Stimulated activated CD4-positive, alpha-beta T cell treated with anti-CD3 and anti-CD28 coated beads, TNF-alpha, amount 100 ng/mL, for 1 hour (primary cell): ENCODE measurements at places on chromosomes 5 and 9.

GRCh38 chr5:151880324-151880723 is 44.3 kb downstream of the GLRA1 start:
- no peak for DNase-seq

DNA sequence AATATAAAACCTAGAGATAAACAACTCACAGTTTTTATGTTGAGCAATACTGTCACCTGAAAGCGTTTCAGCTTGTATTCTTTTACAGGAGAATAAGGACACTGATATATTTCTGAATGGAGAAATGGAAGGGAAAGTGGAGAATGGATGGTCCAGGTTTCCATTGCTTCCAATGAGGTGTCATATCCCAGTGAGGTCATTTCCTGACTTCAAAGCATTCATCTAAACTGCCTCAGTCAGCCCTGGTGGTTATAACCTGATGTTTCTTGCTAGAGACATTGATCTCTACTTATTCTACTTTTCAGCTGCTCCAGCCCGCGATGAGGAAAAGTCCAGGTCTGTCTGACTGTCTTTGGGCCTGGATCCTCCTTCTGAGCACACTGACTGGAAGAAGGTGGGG is 2.6 kb downstream of the GABRA1 start:
- no peak for DNase-seq

- DNase-seq, result no peak
Measured at GRCh38 chr5:139882961-139883539, 87.4 kb downstream of the PSD2 start.

GRCh38 chr5:151733358-151734063 is 24.9 kb downstream of the ATOX1 start:
- no peak for DNase-seq

DNA sequence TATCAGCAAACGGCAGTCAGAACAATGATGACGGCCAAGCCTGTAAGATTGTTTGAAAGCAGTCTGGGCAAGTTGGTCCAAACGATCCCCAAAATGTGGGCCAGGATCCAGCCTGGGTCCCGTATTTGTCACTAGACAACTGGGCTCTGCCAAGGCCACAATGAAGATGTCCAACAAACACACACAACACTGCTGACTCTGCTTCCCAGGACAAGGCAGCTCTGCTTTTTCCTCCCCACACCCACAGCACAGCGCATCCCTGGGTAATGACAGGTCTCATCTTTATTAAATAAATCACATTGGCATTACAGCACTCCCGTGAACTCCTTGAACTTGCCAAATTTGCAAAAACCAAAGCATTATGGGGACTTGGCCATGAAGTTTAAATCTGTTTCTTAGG is 424.1 kb upstream of the ACTBL2 start:
- DNase-seq, result no peak

GRCh38 chr5:42656651-42657015 is 100.0 kb upstream of the CCDC152 start:
- DNase-seq, result no peak

DNA sequence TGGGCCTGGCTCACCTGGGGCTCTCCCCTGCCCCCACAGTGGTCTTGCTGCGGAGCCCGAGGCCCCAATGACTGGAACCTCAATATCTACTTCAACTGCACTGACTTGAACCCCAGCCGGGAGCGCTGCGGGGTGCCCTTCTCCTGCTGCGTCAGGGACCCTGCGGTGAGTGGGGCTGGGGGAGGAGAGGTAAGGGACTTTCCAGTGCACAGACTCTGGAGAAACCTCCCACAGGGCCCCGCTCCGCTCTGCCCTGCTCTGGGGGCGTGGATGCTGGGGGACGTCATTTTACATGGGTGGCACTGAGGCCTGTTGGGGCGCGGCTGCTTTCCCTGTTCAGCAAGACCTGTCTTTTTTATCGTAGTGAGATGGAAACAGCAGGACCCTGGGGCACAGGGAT is 7.6 kb downstream of the TSPAN17 start:
- DNase-seq, result no peak

DNA sequence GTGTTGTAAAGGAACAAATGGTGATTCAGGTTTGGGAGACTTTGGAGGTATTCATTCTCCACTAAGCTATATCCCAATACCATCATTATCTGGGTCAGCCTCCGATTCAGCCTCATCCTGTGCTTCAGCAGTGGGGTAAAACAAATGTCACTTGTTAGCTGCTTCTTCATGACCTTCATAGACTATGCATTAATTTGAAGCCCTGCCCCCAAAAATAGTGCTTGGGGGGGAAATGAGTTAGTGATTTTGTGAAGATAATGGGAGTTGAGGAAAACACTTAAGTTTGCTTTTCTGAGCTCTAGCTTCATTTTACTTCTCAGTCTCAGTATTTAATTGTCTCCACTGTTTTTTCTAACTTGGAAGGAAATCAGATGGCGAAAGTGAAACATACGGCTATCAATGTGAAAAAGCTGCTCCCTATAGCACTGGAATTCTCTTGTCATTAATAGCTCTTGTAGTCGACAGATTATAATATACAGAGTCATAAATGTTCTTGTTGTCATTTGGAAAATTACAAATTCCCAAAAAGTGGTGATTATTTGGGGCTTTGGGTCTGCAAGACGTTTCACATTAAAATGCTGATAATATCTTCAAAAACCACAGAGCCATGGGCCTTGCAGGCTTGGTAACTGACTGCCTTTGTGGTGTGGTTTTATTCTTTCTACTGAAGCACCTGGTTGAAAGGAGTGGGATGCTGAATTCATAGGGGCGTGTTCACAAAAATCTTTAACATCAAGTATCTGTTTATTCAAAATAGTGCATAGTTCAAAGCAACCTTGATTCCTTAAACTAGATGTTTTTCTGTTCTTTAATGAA is 40.0 kb downstream of the PIK3R1 start:
- no peak for DNase-seq

- DNase-seq, result no peak
Measured at GRCh38 chr5:62083247-62083646, 222.8 kb upstream of the KIF2A start.

DNA sequence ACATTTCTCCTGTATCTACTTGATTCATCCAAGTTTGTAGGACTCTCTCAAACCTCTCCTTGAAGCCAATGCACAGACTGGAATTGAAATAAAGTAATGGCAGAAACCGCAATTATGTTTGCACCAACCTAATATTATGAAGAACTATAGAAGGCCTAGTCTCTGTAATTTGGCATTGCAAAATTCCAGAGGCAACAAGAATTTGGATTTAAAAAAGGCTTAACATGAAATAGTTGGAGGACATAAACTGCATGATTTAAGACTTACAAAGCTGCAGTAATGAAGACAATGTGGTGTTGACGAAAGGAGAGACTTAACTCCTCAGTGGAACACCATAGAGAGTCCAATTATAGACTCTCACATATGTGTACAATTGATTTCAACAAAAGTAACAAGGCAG is 117.8 kb upstream of the MINAR2 start:
- DNase-seq, result no peak

GRCh38 chr5:51202161-51202560 is 181.1 kb upstream of the ISL1 start:
- DNase-seq, result no peak

DNA sequence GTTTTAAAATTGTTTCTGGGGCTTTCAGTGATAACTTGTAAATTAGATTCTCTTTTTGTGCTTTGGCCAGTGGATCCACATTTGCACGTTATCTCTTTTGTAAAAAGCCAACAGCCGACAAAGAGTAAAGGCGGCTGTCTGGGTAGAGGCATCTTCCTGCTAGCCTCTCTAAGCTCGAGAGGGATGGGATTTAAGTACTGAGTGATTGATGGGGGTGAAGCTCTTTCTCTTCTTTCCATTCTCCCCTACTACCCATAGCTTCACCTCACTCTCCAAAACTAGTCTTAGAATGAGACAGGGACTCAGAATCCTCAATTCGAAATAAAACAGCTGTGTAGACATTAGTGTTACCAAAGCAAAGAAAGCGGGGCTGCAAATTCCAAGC is 3.4 kb downstream of the PBX3 start:
- DNase-seq, result no peak

- no peak for DNase-seq
Measured at GRCh38 chr9:106110483-106110882, 416.1 kb downstream of the TMEM38B start.

DNA sequence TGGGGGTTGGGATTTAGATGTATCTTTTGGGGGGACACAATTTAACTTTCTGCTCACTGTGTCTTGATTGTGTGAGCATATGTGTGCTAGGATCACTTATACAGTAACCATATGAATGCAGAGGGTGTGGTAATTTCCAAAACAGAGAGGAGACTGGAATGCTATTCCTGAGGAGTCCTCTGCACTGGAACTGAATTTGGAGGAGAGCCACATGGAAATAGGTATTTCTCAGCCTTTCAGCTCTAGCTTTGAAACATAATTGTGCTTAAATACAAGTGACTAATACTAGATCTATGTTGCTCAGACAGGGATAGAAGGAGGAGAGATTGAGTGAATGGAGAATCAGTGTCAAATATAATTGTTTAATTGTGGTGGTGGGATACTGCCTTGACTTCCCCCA is 45.5 kb downstream of the FOCAD start:
- no peak for DNase-seq

GRCh38 chr9:123682746-123683145 is 247.2 kb downstream of the DENND1A start:
- DNase-seq, result no peak

DNA sequence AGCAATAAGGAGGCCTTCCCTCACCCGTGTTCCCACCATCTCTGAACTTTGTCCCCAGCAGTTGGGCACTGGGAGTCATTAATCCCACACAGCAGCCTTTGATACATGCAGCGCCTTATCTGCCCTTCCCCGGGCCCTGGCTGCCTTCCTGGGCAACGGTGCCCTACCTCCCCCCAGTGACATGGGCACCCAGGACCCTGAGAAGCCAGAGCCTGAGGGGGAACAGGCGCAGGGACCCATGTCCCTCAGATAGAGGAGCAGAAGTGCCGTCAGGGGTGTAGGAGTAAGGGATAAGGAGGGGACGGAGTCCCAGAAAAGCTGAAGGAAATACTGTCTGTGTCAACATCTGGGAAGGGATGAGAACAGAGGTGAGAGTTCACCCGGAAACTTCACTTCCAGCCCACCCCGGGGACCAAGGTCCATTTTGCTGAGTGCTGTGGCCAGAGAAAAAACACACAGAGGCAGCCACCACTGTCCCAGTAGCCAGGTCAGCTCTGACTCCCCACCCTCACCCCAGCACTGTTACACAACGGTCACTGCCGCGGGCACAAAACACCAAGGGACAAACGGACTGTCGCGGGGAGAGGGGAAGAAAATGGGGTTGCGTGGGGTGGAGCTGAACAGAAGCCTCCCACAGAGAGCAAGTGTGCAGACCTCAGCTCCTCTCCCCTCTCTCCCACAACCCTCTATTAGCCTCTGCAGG is 3.8 kb downstream of the PCDH1 start:
- DNase-seq, result no peak

- no peak for DNase-seq
Measured at GRCh38 chr5:107121793-107122519, 548.8 kb downstream of the EFNA5 start.

DNA sequence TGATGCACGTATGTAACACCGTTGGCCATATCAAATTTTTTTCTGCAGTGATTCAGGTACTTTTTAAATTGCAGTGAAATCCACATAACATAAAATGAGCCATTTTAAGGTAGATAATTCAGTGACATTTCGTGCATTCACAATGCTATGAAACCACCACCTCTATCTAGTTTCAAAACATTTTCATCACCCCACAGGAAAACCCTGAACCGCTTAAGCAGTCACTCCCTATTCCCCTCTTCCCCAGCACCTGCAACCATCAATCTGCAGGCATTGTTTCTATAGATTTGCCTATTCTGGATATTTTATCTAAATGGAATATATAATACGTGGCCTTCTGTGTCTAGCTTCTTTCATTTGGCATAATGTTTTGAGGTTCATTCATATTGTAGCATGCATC is 79.2 kb downstream of the BOD1 start:
- no peak for DNase-seq

DNA sequence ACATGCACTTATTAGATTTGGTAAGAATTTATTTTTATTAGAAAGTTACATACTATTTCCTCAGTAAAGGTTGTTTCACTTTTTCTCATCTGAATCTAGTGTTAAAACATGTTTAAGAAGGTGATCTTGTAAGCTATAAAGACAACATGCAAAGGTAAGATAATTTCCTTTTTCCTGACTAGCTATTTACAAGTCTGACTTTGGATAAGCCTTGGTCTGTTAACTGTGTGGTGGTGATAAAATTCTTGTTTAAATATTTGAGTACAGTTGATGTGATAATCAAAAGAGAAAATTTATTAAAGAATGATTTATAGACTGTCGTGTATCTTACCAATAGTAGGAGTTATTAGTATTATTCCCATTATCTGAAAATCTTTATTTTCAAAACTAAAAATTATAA is 36.9 kb upstream of the GPR21 start:
- DNase-seq, result no peak

DNA sequence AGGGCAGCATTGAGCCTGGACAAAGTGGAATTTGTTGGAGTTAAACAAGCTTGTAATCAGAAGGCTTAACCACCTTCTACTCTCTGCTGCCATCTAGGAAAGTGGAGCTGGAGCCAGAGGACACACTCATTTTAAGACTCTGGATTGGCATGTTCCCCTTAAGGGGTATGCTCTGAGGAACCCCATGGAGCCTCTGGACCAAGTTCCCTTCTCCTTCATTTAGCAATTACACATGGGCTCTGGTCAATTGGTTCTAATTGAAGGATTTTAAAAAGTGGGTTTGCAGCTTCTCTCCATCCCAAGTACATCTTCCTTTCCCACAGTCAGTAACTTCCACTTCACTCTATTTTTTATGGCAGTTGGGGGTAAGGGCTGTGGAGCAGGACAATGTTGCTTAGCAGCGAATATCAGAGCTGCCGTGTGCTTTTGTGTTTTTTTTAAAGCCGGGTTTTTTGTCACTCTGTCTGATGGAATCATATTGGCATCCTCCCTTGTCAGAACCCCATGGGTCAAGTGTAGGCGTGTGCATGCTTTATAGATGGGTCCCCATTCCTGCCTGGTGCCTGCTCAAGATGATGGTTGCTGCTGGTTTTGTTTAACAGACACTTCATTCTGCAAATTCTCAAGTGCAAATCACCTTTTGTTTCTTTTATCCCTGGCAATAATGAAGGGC is 330.7 kb upstream of the ADAMTSL1 start:
- DNase-seq, result no peak

DNA sequence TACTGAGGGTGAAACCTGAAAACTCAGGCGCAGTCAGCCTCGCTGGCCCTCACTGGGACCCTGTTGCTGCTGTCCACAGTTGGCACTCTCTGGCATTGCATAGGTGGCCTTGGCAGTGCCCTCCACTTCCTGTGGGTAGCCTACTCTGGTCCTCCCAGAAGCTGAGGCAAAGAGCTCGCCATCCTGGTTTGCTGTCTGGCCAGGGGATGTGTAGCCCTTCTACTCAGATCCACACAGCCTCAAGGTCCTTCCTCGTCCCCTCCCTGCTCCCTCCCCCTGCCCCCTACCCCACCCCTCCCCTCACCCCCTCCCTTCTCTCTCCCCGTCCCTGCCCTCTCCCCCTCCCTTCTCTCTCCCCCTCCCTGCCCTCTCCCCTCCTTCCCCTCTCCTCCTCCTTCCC is 176.0 kb downstream of the OLFM1 start:
- no peak for DNase-seq
